GM23248 (cell line): ENCODE measurements at places on chromosomes 11 and 22. TPM values are rescaled to one million over a fixed set of nuclear protein-coding genes. Genes with fewer than 3 reads are reported as not detected.

The C11orf16 gene
- not detected in 2 replicates for total RNA-seq

The ZBTB16 gene
- not detected in 2 replicates for total RNA-seq

- no peaks in the 10 kb centered on the region for H3K27me3 ChIP-seq
- no peaks in the 10 kb centered on the region for H3K4me1 ChIP-seq
- no peaks in the 10 kb centered on the region for H3K36me3 ChIP-seq
- DNase-seq: no peak
Measured at GRCh38 chr11:59967677-59968394, 4.0 kb downstream of the OOSP4A start.

DNA sequence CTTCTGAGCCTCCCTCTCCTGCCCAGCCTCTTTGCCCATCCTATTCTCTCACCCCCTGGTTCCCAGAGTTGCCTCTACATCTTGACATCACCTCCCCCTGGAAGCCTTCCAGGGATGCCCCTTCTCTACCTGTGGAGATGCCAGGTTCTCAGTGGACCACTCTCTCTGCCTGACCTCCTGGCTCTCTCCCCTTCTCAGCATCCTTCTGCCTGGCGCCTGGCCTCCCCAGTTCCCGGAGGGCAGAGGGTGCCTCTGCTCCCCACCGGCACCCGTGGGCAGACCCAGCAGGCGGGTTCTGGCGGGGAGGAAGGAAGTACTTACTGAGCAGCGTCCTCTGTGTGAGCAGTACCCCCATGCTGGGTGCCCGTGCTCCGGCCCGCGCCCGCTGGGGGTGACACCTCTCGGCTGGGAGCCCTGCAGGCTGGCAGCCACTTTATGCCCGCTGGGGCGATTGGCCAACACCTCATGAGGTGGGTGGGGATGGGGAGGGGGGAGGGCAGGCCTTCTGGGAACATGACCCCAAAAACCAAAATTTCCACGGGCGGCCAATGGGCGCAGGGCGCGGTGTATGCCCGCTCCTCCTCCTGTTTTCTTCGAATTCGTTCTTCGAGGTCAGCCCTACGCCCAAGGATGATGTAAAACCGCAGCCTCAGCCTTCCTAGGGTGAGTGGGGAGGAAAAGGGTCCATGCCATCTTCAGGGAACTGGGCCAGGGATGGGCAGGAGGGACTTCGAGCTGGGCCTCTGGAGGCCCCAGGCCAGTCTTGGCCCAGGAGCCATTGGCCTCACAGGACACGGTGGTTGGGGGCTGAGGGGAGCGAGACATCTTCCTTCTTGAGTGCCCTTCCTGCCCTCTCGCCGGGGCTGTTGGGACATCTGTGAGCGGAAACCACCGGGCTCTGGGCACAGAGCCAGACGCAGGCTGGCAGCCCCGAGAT lies at the start of gene OSM:
Gene OSM, minus strand, starts transcription at position 407 of the 937 bp plus-strand sequence. Its CDS starts 52 bp downstream, at position 355.
- no peak within 1 kb of the TSS for H3K27ac ChIP-seq
- no peak for DNase-seq
- H3K4me1 ChIP-seq: peaks cover 4% of the 10 kb centered on the region; the same call in 1 of the 2 replicates
- no peaks in the 10 kb centered on the region for H3K36me3 ChIP-seq
- H3K4me3 ChIP-seq: no peak within 1 kb of the TSS

DNA sequence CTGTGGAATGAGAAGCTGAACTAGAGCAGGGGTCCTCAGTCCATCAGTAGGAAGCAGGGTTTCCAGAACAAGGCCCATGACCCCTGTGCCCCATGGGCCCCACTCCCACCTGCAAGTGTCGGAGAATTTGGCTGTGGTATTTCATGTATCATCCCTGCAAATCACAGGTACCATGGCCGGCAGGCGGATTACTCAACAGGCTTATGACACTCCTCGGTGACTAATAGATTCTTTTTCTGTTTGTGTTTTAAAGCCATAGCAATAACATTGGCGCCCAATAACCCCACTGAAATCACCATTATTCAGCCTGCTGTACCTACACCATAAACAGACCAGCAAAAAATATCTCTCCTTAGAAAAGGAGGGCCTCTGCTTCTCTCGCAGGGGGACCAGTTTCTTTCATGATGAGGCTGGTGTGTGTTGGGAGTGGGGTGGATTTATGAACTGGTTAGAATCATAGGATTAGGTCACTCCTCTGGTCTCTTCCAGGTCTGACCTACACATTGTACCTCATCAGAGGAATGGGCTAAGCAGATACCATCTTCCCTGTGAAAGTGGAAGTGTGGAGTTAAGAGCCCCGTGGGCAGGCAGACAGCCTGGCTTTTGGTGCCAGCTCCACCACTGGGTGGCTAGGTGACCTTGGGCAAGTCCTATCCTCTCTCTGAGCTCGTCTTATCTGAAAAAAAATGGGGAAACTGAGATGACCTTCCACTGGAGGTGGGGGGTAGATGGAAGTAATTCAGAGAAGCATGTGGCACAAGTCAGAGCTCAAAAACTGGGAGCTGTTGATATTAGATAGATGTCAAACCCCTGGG lies 60.2 kb upstream of the WNT11 start:
- peak overlapping the region; percentile 10; the same call in 1 of the 2 replicates for H3K4me3 ChIP-seq
- peaks cover 26% of the 10 kb centered on the region for H3K4me1 ChIP-seq
- H3K27me3 ChIP-seq: no peaks in the 10 kb centered on the region
- peak; percentile 93 for DNase-seq

DNA sequence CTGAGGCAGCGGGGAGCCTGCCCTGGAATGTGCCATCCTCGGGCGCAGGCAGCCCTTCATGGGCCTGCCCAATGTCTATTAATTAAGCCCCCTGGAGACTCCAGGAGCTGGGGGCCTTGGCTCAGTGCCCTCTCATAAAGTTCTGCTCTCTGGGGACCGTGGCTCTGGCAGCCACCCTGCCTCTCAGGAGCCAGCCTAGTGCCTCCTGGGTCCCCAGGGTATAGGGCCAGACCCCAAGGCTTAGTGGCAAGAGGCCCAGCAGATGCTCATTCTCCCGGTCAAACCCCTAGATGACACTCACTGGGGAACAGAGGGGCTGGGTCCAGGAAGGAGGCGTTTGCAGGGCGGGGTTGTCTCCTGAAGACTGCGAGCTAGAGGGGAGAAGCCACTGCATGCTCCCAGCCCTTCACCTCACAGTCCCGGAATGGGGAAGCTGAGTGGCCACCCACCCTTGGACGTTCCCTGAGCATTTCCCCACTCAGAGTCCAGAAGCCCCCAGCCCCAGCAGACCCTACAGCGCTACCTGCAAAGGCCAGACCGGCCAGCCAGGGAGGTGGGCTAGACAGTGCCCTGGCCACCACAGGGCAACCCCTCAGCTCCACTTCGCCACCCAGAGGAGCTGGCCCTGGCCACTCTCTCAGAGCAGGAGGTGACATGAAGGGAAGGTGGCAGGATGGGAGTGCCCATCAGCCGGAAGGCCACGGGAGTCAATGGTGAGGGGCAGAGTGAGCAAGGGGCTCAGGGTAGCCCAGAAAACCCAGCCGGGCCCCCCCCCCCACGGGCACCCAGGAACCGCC lies 83.0 kb downstream of the CDKN1C start:
- no peaks in the 10 kb centered on the region for H3K36me3 ChIP-seq
- H3K27ac ChIP-seq: no peak overlapping the region
- peaks cover 26% of the 10 kb centered on the region for H3K27me3 ChIP-seq
- DNase-seq: no peak
- no peaks in the 10 kb centered on the region for H3K4me1 ChIP-seq
- H3K4me3 ChIP-seq: no peak overlapping the region

DNA sequence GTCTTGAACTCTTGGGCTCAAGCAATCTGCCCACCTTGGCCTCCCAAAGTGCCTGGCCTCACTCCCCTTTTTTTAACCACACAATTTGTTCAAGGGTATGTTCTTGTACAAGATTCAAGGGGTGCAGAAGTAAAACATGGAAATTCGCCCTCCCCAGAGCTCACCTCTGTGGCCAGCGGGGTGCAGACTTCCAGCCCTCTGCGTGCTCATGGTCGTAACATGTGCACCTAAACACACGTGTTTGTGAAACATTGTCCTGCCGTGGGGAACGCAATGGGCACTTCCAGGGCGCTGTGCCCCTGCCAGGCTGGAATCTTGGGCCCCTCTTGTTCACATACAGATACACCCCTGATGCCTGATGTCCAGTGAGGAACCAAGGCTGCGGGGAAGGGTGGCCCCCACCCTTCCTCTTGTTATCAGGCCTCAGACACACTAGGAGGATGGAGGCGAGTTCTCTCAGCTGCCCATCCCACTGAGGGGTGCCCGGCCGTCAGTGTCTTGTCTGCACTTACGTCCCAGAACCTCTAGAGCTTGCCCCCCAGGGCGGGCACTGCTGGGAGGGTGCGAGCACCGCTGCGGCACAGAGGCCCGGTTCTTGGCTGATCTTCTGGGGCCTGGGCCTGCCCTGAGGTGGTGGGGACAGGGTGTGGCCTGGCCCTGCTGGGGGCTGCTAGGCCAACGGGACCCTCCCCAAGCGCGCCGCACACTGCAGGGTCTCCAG lies 4.1 kb upstream of the EPS8L2 start:
- H3K4me3 ChIP-seq: no peak overlapping the region
- no peaks in the 10 kb centered on the region for H3K27me3 ChIP-seq
- H3K27ac ChIP-seq: no peak overlapping the region
- no peak for DNase-seq

- no peaks in the 10 kb centered on the region for H3K4me1 ChIP-seq
- H3K27ac ChIP-seq: no peak overlapping the region
- H3K27me3 ChIP-seq: no peaks in the 10 kb centered on the region
- H3K4me3 ChIP-seq: no peak overlapping the region
- DNase-seq: no peak
- H3K36me3 ChIP-seq: no peaks in the 10 kb centered on the region
Measured at GRCh38 chr11:106840947-106841346, 177.3 kb downstream of the GUCY1A2 start.
